Stimulated activated CD4-positive, alpha-beta T cell treated with anti-CD3 and anti-CD28 coated beads, Interleukin-2, amount 100 ng/mL, for 4 hours (primary cell): ENCODE measurements at places on chromosomes 16 and 17.

- no peak for DNase-seq
These were observed 31.8 kb downstream of the SCNN1B start for GRCh38 chr16:23333831-23334456.

- no peak for DNase-seq
These were observed 188.0 kb upstream of the GSE1 start for GRCh38 chr16:85425074-85425662.

- DNase-seq = no peak
These were observed 1.7 kb upstream of the SGCA start for GRCh38 chr17:50163843-50164696.

- no peak for DNase-seq
These were observed 173.8 kb downstream of the MAP2K6 start for GRCh38 chr17:69588316-69588715.

GRCh38 chr17:50145532-50146229, 4.8 kb downstream of the PPP1R9B start:
- no peak for DNase-seq

DNA sequence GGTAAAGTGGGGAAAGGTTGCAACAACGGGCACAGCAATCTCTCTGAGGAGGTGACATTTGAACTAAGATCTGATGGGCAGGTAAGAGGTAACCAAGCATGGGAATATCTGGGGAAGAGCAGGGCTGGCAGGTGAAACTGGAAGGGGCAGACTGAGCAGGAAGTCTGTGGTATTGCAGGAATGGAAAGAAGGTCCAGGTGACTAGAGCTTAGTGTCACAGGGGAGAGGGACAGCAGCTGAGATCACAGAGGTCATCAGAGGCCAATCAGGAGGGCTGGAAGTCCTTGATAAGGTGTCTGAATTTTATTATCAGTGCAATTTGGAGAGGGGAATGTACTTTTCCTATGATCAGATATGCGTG, 73.3 kb upstream of the DHX40 start:
- no peak for DNase-seq

GRCh38 chr17:80358861-80359260, 56.1 kb upstream of the ENDOV start:
- no peak for DNase-seq

- no peak for DNase-seq
These were observed 177.1 kb upstream of the ELAC2 start for GRCh38 chr17:13194887-13195286.

GRCh38 chr17:37494401-37494831, 4.7 kb downstream of the DUSP14 start:
- DNase-seq = no peak

- DNase-seq = no peak
These were observed 428 bp downstream of the SGSM2 start for GRCh38 chr17:2337544-2338314.

GRCh38 chr16:12286964-12287363, 310.4 kb downstream of the SNX29 start:
- no peak for DNase-seq

- no peak for DNase-seq
These were observed 11.7 kb upstream of the HS3ST3B1 start for GRCh38 chr17:14289162-14289561.

- no peak for DNase-seq
These were observed 151.2 kb downstream of the TANC2 start for GRCh38 chr17:63116967-63117830.

DNA sequence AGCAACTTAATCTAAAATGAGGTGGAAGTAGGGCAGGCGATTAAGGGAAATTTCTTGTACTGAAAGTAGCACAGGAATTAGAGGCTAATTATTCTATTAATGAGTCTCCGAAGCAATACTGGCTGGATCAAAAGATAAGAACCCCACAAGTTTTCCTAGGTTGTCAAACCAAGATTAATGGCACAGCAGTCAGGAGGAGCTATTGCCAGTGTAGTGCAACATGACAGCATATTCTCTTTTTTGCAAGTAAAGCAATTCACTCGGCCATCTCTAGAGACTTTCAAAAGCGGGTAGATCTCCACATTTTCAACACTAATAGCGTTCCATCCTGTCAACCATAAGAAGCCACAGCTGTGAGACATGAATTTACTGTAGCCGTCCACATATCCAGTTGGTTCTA, 81.2 kb downstream of the CYB561 start:
- no peak for DNase-seq

- DNase-seq = no peak
These were observed 3.5 kb downstream of the OMG start for GRCh38 chr17:31293581-31293980.

GRCh38 chr16:22660441-22661160, 149.9 kb downstream of the NPIPB5 start:
- no peak for DNase-seq

GRCh38 chr17:71477356-71477755, 643.5 kb upstream of the SOX9 start:
- DNase-seq = no peak

- no peak for DNase-seq
These were observed 124.0 kb upstream of the HLF start for GRCh38 chr17:55140809-55141208.

DNA sequence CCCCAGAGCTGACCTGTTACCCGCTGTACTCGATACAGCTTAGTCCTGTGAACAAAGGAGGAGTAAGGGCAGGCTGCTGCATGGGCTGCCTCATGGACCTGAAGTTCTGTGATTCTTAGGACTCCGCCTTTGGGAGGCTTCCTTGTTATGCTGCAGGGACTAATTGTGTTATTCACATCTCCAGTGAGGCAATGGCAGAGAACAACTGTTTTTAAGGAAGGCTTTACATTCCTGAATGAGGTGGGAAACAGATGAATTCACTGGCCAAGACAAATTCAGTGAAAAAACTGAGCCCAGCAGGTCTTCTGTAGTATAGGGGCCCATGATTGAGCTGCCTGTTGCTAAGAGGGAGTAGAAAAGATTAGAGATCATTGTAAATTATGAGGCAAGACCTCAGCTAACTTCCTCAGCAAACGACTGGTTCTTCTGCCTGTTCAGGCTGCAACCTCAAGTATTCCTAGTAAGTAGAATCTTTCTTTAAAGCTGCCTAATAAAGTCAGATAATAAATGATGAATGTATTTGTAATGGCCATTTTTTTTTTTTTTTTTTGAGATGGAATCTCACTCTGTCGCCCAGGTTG, 26.3 kb downstream of the ADORA2B start:
- DNase-seq = no peak

DNA sequence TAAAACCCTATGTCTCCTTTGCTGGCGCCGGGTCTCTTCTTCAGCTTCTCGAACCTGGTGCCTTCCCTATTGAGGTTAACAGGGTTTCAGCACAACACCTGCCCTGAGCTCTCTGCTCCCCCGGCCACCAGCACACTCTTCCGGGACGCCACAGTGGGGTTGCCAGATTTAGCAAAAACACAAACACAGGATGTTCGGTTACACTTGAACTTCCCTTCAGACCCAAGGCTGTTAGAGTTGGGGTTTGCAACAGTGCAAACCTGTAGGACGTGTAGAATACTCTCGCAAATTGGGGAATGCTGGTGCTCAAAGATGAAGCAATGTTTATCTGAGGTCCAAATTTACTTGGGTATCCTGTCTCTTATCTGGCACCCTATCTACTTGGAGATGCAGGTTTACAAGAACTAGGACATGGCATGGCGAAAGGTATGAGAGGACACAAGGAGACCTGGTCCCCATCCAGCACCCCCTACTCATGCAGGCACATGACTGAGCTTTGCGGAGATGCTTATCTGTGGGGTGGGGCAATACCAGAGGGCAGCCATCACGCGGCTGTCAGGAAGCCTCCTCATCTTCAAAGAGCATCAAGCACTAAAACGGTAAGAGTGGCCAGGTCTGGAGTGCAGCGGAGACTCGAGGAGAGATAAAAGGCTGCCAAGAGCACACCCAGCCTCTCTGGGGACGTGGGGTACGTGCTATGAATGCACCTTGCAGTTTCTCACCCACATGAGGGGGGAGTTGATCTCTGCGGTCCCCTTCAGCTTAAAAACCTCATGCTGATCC, 52.8 kb downstream of the SDK2 start:
- peak; percentile 20 for DNase-seq

GRCh38 chr17:44043272-44043696, 23.2 kb downstream of the LSM12 start:
- DNase-seq = no peak

DNA sequence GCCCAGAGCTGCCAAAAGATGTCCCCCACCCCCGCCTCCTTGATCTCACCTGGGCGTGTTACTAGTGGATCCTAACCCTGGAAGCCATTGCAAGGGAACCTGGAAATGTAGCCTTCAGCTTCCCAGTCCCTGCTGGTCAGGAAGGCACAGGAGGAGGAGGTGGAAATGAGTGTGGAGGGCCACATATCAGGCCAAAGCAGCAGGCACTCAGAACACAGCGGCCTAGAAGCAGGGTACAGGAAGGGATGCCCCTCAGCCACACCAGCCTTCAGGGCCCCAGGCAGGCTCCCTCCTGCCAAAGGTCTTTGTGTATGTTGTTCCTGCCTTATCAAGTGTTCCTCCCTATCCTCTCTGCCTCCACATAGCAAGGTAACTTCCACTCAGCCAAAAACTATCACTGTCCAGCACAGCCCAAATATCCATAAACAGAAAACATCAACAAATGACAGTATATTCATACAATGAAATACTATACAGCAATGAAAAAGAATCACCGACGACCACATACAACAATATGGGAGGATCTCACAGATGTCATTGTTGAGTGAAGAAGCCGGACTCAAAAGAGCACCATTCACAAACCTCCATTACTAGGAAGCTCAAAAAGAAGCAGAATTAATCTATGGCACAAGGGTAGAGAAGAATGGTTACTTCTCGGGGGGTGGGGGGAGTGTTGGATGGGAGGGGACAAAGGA, 28.2 kb upstream of the TNFRSF13B start:
- no peak for DNase-seq

DNA sequence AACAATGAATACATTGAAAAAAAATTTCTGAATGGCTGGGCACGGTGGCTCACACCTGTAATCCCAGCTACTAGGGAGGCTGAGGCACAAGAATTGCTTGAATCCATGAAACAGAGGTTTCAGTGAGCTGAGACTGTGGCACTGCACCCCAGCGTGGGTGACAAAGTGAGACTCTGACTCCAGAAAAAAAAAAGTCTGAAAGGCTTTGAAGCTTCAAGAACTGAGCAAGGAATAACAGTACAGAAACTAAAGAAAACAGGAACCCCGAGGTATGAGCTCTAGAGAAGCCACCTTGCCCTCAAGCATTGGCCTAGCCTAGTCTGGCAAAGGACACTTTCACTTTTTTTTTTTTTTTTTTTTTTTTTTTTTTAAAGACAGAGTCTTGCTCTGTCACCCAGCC, 45.0 kb downstream of the TEX2 start:
- peak; percentile 14 for DNase-seq

DNA sequence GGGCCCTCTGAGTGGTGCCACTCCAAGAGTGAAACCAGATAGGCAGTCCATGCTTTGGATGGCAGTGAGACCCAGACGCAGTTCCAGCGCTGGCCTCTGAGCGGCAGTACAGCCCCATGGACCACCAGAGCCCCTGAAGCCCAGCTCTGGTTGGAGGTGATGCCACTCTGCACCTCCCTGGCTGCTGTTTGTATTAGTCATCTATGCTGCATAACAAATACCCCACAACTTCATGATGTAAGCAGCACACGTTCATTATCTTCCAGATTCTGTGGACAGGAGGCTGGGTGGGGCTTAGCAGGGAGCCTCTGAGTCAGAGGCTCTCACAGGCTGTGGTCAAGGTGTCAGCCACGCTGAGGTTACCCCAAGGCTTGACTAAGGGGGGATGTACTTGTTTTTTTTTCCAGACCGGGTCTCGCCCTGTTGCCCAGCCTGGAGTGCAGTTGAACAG, 5.1 kb upstream of the NME4 start:
- DNase-seq = peak; percentile 63

DNA sequence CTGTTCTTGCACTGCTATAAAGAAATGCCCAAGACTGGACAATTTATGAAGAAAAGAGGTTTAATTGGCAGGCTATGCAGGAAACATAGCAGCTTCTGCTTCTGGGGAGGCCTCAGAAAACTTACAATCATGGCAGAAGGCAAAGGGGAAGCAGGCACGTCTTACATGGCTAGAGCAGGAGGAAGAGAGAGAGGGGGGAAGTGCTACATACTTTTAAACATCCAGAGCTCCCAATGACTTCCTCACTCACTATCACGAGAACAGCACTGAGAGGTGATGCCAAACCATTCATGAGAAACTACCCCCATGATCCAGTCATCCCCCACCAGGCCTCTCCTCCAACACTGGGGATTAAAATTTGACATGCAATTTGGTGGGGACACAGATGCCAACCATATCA, 13.3 kb downstream of the WFIKKN2 start:
- no peak for DNase-seq

GRCh38 chr16:70715860-70716357, 30.1 kb upstream of the MTSS2 start:
- no peak for DNase-seq

DNA sequence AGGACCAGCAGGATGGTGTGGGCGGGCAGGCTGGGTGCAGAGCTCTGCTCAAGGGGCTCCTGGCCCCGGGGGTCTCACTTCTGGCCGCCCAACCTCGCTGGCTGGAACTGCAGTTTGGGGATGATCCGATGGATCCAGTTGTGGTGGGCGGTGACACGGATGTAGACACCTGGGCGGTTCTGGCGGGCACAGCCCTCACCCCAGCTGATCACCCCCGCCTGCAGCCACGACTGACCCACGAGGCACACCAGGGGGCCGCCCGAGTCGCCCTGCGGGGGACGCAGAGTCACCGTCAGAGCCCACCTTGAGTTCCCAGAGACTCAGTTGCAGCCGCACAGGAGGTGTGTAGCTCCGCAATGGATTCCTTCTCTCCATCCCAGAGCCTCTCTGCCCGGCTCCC, 7.5 kb downstream of the PRSS27 start:
- DNase-seq = no peak

- no peak for DNase-seq
These were observed 32.0 kb upstream of the SNN start for GRCh38 chr16:11636172-11636721.

- no peak for DNase-seq
These were observed 7.5 kb upstream of the BCO1 start for GRCh38 chr16:81231014-81231413.

DNA sequence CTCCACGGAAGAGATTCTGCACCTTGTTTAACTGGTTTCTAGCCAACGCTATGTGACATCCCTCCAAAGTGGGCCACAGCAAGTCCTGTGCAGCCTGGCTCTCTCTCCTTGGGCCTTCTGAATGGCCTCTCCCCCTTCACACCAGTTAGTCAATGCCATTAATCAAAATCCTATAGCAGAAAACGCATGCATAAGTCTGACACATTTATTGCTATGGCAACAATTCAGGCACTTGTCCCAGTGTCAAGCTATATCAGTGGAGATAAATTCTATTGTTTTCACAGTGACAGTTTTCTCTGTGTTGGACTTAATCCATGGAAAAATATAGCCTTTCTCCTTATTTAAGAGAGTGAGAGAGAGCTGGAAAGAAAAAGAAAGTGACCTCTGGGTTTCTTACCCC, 87.2 kb upstream of the TOX3 start:
- no peak for DNase-seq

- no peak for DNase-seq
These were observed 181.9 kb upstream of the CACNG5 start for GRCh38 chr17:66652840-66653507.

DNA sequence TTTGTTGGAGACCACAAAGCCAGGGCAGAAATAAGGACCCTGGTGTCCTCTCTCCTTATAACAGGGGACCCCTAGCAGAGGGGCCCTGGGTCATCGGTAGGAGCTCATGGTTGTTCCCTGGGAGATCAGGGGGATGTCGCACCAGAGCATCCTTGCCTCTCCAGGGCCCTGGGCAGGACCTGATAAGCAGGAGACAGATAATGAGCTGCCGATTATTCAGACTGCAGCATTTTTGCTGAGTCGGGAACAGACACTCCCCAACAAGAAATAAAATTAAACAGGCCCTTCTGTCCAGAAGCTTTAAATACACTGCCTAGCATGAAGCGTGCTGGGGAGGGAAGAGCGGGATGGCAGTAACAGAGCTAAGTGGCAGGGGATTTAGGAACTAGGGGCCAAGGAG, 15.4 kb upstream of the GFAP start:
- no peak for DNase-seq
